ENCODE measurements at places on chromosomes 4 and X.

GRCh38 chr4:178480105-178480504 is 1037.9 kb upstream of the AGA start:
- DNase-seq: no peak

- DNase-seq: no peak
Observed at GRCh38 chr4:164596927-164597326, 157.0 kb upstream of the SMIM31 start.

DNA sequence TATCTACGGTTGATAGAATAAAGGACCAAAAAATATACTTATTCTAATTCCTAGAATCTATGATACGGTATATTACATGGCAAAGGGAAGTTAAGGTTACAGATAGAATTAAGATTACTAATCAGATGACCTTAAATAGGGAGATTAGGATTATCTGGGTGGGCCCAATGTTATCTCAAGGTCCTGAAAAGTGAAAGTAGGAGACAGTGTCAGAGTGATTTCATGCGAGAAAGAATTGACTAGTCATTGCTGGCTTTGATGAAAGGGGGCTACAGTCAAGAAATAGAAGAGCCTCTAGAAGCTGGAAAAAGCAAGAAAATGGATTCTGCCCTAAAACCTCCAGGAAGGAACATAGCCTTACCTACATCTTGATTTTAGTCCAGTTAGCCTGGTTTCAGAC is 176.9 kb upstream of the PPP1R2C start:
- DNase-seq: no peak

- DNase-seq: no peak
Observed at GRCh38 chrX:77514177-77514576, 67.0 kb downstream of the FGF16 start.

DNA sequence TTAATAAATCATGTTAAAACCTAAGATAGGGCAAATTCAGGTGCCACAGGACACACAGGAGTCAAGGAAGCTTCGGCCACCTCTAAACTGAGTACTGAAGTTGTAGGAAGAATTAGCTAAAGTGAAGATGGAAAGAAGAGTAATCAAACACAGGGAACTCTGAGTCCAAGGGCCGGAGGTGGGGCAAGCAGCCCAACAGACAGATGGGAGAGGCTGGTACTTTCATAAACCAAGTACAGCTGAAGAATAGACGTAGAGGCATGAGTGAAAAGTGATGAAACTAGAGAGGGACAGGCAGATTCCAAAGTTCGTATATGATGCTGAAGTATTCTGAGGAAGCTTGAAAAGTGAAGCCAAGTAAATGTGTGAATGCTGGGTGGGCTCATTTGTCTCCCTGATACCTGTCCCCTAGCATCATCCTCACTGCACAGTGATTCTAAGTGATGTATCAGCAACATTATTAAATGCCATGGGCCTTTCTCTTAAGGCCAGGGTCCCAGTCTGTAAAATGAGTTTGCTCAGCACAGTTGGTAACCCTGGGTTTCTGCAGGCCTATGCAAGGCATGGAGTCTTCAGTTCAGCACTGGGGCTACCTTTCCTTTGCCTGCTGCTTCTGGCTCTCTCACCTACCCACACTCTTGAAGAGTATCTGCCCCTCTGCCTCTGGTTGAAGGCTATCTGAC is 203.3 kb downstream of the NR3C2 start:
- DNase-seq: no peak

DNA sequence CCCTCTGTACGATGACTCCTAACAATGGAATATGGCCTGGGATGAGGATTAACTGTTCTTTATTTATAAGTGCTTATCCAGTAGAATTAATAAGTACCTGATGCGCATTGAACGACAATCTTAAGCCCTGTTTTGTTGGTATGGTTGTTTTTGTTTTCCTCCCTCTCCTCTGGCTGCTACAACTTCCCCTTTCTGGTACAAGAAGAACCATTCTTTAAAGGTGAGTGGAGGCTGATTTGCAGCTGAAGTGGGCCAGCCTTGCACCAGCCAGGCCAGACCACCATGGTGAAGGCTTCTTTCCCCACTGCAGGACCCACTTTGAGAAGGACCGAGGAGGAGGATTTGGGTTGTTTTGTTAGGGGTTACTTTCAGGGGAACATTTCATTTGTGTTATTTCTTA is 113.3 kb downstream of the PARM1 start:
- DNase-seq: no peak

DNA sequence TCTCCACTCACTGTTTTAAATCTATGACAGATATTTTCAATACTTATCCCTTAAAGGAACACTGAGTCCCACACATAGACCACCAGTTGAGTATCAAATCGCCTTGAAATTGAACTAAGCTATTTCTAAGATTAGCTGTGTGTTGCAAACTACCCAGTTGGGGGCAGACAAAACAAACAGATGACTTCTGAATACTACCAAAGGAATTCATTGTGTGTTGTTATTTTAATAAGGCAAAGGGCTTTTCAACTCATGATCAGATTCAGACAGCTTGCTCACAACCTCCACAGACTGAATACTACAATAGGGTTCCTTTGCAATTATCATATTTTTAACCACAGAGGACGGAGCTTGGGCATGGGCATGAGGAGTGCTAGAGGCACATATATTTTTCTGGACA is 283.0 kb upstream of the GPC4 start:
- peak; percentile 54 for DNase-seq

DNA sequence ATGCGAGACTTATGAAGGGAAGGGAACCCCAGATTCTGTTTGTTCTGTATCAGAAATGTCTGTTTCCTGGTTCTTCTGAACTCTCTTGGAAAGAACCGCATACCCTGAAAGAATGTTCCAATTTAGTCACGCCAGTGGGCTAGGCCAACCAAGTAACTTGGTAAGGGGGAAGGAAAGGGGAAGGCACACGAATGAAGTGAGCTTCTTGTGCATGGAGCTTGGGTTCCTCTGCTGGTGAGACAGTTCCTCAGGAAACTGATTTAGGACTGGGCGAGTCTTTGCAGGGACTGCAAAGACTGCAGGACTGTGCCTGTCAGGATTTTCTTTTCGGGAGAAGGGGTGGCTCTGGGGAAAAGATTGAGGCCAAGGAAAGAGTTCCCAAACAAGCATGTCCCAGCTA is 35.6 kb downstream of the FRMPD3 start:
- no peak for DNase-seq

DNA sequence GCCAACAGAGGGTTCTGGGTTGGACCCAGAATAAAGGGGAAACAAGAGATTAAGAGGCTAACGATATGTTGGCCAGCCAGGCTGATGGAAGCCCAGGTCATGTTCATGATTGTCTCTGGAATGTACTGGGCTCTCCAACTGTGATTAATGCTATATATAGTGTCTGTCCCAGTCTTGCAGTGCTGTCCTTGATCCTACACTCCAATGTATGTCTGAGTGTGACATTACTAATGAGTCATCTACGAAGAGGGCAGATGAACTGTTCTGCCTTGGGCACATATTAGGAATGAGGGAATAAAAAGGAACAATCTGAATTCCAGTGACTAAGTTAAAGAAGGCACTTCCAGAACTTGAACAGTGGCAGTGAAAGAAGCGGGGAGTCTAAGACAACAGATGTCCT is 142.1 kb downstream of the PDGFRA start:
- no peak for DNase-seq

GRCh38 chr4:169628579-169628978 is 8.2 kb downstream of the CLCN3 start:
- DNase-seq: no peak

GRCh38 chrX:68511255-68511654 is 12.4 kb downstream of the YIPF6 start:
- DNase-seq: peak; percentile 56

DNA sequence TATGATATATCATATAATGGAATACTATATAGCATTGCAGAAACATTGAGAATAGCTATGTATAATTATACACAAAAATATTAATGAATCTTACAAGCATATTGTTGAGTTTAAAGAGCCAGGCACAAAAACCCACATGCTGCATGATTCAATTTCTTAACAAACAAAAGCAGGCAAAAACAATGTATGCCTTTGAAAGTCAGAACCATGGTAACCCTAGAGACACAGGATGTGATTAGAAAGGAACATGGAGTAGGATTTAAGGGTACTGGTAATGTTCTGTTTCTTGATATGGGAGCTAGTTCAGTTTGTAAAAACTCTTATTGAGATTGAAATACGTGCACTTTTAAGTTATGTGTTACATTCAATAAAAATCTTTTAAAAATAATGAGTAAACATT is 21.5 kb downstream of the CXCL8 start:
- no peak for DNase-seq

- no peak for DNase-seq
Observed at GRCh38 chrX:118437283-118437682, 58.3 kb upstream of the DOCK11 start.

DNA sequence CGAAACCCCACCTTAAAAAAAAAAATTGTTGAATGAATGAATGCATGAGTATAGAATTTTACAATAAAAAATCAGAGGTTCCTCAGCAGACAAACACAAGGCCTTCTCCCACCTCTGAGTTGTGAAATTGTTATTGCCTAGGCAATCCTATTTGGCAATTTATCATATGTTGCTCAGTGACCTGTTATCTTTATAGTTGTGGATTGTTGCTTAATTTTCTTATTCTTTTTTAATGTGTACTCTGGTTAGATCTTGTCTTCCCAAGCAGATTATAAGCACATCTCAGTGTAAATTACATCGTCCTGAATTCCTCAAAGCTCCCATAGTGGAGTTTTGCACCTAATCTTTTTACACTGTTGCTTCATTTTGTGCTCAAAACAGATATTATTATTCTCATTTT is 71.9 kb downstream of the RBM47 start:
- DNase-seq: no peak

GRCh38 chrX:134002921-134003615 is 17.7 kb upstream of the GPC3 start:
- DNase-seq: peak; percentile 73

DNA sequence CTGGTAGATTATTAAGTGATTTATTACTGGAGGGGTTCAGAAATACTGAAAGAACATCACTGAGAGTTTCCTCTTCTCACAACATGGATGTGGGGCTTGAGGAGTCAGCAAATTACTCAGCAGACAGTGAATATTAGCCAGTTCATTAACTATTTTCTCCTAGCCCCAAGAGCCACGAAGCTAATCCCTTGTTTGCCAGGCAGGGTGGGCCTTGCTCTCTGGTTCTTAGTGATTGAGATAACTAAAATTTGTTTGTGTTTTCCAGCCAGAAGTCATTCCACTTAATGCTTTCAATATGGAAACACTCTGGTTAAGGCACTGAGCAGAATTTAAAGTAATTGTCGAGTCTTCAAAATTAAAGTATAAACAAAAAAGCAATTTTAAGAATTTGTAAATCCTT is 40.1 kb upstream of the PASD1 start:
- DNase-seq: no peak

DNA sequence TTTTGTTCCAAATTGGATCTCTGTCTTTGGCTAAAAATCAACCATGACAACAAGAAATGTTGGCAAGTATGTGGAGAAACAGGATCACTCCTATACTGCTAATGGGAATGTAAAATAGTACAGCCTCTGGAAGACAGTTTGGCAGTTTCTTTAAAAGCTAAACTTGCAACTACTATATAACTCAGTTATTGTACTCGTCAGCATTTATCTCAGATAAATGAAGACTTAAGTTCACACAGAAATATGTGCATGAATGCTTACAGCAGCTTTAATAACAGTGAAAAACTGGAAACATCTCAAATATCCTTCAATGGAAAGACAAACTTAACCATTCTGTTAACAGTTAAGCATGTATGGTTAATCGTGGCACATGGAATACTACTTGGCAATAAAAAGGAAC is 15.4 kb upstream of the HAND2 start:
- no peak for DNase-seq

DNA sequence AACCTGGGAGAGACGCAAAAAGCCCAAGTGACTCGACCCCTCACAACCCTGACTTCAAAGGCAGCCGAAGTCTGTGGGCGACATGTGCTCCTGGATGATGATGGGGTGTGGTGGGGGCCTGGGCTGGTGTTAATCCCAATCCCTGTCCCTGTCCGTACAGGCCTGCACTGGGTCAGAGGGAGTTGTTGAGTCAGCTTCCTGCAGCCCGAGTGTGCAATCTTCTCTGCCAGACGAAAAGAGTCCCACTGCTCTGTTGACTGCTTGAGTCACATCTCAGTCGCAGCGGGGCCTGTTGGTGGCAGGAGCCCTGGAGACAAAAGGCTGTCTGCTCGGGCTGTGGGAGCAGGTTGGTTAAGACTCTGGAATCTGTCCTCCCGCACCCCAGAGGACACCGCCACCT is 10.3 kb downstream of the FAM3A start:
- no peak for DNase-seq

- no peak for DNase-seq
Observed at GRCh38 chrX:2193273-2193592, 307.5 kb downstream of the DHRSX start.

DNA sequence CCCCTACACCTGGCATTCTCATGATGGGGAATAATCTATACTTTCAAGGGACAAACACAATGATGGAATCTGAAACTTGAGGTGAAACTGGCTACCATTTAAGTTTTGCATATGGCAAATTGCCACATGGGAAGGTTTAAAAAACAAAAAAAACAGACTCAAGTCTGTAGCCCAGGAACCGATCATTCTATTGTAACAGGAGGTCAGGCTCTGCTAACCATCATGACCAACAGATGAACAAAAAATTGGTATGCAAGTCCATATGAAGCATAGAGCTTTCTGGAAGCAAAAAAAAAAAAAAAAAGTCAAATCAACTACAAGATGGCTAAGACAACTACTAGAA is 594.3 kb upstream of the DIPK2B start:
- no peak for DNase-seq

- no peak for DNase-seq
Observed at GRCh38 chr4:52081216-52081615, 30.1 kb downstream of the SPATA18 start.

DNA sequence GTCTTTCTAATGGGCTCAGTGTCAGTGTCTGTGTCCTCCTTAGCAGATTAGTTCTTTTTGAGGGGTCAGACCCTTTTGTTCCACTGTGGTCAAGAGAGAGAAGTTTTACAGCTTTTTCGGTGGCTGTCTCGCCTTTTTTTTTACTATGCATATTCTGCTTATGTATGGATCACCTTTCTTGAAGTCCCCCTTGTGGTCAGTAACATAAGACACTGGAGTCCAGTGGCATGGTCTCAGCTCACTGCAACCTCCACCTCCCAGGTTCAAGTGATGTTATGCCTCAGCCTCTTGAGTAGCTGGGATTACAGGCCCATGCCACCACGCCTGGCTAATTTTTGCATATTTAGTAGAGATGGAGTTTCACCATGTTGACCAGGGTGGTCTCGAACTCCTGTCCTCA is 54.0 kb upstream of the PGRMC2 start:
- DNase-seq: no peak

GRCh38 chr4:151302432-151302831 is 23.0 kb downstream of the SH3D19 start:
- DNase-seq: no peak

- DNase-seq: no peak
Observed at GRCh38 chr4:8730681-8731080, 138.1 kb downstream of the CPZ start.

- DNase-seq: no peak
Observed at GRCh38 chrX:2412131-2412530, 88.6 kb downstream of the DHRSX start.

- DNase-seq: no peak
Observed at GRCh38 chr4:1207157-1207470, 34.7 kb upstream of the SPON2 start.

Measured in HAP-1 (cell line).